Nucleus accumbens (tissue), 56 donors: ENCODE measurements at places on chromosomes 7 and 10.

GRCh38 chr7:128988372-128988771 lies 50.6 kb downstream of the IRF5 start:
- DNase-seq: no peak

GRCh38 chr10:133056651-133057178 lies 31.0 kb upstream of the ADGRA1 start:
- no peak for DNase-seq

- DNase-seq: no peak
Measured at GRCh38 chr7:100706672-100707311, 871 bp downstream of the POP7 start.

- no peak for DNase-seq
Measured at GRCh38 chr7:92696584-92696983, 106.4 kb upstream of the FAM133B start.

GRCh38 chr10:116683166-116683565 lies 59.2 kb downstream of the HSPA12A start:
- no peak for DNase-seq

DNA sequence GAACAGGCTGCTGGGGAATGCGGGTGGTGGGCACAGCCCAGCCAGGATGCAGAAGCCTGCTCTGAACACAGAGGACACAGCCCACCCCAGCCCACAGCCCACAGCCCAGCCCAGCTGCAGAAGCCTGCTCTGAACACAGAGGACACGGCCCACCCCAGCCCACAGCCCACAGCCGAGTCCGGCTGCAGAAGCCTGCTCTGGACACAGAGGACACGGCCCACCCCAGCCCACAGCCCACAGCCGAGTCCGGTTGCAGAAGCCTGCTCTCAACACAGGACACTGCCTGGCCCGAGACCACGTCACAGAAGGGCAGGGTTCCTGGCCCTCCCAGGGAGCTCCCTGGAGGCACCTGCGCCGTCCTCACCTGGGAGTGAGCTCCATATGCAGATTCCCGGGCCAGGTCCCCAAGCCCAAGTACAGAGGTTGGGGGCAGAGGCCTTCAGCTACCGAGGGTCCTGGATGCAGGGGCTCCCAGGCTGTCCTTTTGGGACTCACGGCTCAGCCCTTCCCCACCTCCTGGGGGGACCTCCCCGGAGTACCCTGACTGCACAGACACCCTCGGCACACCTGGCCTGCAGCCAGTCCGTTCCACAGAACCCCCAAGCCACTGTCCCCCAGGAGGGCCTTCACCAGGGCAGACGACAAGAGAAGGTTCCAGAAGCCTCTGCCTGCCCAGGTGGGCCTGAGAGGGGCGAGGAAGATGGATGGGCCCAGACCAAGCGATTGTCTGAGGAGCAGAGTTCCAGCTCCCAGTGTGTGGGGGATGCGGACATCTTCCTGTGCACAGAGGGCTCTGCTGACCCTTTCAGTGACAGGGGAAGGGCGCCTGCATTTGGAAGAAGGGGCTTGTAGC lies 23.7 kb upstream of the FOXL3 start:
- DNase-seq: no peak

GRCh38 chr7:67692425-67692824 lies 695.8 kb downstream of the TYW1 start:
- no peak for DNase-seq

DNA sequence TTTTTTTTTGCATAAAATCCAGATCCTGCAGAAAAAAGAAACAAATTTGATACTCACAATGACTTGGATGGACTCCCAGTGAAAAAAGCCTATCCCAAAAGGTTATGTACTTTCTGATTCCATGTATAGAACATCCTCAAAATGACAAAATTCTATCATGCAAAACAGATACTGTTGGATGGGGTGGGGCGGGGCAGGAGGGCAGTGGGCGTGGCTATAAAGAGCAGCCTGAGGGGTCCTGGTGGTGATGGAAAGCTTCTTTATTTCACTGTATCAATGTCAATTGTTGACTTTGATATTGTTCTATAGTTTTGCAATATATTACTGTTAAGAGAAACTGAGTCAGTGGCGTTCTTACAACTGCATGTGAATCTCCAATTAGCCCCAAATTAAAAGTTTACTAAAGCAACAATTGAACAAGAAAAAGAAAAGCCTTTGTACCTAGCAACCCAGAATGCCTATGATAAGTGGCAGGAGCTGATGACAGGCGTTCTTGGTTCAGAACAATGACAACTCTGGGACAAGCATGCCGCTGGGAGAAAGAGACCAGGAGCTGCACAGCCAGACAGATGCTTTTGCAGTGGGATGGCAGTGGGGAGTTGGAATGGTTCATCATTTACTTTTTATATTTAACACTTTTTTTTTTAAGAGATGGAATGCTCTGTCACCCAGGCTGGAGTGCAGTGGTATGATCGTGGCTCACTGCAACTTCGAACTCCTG lies 101.9 kb downstream of the LHPP start:
- DNase-seq: no peak

GRCh38 chr10:84539216-84539615 lies 210.8 kb downstream of the CCSER2 start:
- DNase-seq: no peak

GRCh38 chr7:23394488-23395171 lies 75.7 kb downstream of the IGF2BP3 start:
- DNase-seq: no peak

DNA sequence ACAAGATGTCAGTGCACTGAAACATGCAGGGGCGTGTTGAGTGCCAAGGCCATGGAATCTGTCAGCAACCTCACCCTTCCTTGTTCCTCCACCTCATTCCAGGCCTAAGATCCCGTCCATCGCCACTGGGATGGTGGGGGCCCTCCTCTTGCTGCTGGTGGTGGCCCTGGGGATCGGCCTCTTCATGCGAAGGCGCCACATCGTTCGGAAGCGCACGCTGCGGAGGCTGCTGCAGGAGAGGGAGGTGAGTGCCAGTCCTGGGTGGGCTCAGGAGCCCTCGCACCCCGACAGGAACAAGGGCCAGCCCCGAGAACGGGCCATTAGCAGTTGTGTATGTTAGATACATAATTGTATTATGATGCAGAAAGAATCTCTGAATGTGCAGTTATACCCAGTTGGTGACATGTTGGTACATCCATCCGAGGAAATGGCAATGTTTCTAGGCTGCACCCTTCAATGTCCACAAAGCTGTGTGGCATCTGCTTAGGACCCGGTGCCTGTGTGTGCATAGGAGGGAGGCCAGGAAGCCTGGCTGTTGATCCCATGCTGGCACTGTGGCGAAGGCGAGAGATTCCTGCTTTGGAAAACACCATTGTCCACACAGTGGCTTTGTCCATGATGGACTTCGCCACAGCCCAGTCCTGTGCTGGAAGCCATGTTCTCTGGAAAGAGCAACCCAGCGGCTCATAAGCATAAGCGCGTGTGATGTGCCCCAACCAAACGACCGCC lies 154.2 kb downstream of the EGFR start:
- DNase-seq: no peak

DNA sequence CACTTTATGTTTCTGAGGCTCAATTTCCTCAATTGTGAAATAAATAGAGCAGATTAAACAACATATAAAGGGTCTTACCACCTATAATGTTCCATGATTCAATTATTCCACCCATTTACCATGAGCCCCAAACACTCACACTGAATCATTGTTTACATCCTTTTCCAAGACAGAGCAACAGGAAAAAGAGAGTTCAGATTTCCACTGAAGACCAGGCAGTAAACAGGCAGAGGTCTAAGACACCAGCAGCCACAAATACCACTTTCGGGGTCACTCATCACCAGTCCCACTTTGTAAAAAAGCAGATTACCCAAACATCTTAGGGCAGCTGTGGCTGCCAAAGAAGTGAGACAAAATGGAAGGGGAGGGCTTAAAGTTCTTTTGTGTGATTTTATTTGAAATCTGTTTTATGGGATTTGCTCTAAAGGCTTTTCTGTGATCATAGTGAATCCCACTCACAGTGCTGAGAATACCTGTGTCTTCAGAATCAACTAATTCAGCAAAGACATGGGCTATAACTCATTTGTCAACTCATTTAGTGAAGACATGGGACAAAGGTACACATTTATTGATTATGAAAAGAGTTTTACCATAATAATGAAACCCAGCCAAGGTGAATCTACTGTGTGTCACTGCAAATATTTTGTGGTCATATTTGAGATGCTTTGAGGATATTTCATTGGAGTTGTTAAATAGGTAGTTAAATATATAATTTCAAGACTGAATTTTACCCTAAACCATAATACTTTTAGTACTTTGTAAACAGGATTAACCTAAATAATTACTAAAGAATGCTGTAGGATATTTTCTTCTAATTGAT lies 24.8 kb upstream of the DLD start:
- no peak for DNase-seq

DNA sequence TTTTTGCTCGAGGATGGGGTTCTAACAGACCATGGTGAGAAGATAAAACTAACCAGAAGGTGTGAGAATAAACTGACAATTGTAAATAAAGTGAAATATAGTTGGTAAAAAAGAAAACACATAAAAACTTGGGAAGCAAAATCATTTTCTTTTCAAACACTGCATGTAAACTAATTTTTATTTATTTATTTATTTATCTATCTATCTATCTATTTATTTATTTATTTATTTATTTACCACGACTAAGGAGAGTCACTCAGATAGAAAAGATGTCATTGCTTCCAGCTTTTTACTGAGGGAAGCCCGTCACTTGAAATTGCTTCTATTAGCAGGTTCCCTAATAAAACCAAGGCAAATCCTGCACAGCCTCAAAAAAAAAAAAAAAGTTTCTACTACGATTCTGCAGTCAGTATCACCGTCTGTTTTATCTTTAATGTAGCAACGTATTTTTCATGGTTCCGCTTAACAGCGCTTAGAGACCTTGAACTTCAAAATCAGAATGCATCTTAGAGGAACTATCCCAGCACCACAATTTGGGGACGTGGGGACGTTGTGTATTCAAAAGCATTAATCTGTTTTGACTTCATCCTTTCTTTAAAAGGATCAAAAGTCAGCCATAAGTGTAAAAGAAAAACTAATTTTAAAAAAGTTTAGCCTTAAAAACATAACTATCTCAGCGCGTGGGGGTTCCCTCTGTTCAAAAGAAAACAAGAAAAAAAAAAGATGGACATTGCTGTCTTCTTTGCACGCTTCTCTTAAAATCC lies 33.3 kb upstream of the EBLN1 start:
- no peak for DNase-seq

GRCh38 chr7:90552521-90552920 lies 43.6 kb upstream of the CDK14 start:
- no peak for DNase-seq

GRCh38 chr10:7788639-7789286 lies 786 bp downstream of the ATP5F1C start:
- no peak for DNase-seq

- no peak for DNase-seq
Measured at GRCh38 chr10:62306663-62307062, 38.0 kb upstream of the RTKN2 start.

- no peak for DNase-seq
Measured at GRCh38 chr10:24904824-24905223, 47.6 kb downstream of the PRTFDC1 start.

DNA sequence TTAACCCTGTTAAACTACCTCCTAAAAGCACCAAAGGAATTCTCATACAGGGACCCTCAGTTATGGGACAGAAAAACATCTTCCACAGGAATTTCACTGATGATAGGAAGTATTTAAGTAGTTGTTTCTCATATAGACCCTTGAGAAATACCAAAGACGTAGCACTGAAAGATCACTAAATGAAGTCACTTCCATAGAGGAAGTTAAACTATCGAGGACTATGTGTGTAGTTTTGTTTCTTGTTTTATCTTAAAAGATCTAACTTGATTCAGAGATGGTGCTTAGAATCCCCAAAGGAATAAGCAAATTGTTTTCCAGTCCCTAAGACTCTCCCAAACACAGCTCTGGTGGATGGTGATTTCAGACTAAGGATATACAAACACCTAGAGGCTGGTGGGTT lies 94.8 kb upstream of the AFAP1L2 start:
- DNase-seq: no peak

- DNase-seq: no peak
Measured at GRCh38 chr10:30728127-30728526, 98.6 kb upstream of the LYZL2 start.
